T follicular helper cell (primary cell): ENCODE measurements at places on chromosomes 4 and X.
A peak's percentile ranks its signal among the peaks of the same experiment; 100 is the strongest.

- DNase-seq, result peak; percentile 30
These were observed at the start of gene ZDHHC15 for GRCh38 chrX:75522565-75523431. Gene ZDHHC15, minus strand, starts transcription at chrX:75523037. Its CDS starts 13 bp downstream, at chrX:75523024.

DNA sequence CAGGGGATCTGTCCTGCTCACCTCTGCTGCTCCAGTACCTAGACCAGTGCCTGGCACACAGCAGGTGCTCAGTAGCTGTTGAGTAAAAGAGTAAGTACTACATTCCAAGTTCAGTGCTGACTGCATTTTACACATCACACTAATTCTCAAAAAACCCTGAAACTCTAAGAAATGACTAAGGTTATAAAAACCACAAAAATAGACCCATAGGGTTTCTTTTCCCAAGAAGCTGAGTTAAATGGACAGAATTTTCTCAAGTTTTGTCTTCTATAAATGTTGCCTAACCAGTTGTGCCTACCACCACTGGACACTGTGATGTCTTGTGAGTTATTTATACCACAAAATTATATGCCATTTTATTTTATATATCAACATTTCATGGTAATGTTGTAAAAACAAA, 78.9 kb upstream of the RXFP1 start:
- DNase-seq, result no peak

DNA sequence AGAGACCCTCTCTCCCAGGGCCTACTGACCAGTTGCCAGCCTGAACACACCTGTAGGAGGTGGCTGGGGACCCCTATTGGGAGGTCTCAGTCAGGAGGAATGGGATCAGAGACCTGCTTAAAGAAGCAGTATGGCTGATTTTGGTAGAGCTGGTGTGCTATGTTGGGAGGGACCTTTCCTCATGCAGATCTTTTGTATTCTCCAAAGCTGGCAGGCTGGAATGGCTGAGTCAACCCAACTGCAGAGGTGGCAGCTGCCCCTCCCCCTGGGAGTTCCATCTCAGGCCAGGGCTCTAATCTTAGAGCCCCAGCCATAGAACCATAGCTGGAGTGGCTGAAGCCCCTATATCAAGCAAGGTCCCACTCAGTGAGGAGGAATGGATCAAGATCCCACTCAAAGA, 279.3 kb upstream of the BMP3 start:
- DNase-seq, result no peak

DNA sequence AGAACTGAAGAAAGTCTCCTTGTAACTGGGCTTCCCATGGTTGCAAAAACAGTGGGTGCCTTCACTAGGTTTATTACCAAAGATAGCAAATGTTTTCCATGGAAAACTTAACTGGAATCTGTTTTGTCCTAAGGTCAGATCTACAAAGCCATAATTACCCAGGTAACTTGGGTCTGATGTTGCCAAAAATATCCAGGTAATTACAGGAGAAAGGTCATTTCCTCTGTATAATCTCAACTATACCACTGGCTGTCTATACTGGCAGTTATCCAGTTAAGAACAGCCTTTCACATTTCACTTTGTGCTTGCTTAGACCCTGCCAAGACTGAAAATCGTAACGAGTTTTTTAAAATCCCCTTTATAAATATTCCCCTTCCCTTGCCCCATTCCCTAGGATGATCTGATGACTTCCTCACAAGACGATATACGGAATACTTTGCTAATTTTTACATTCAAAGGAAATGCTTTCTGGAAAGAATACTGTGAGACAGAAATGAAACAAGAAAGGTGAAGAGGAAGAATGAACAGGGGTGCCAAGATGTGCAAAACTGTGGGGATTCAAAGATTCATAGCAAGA, 105.5 kb downstream of the MAML3 start:
- DNase-seq, result no peak

DNA sequence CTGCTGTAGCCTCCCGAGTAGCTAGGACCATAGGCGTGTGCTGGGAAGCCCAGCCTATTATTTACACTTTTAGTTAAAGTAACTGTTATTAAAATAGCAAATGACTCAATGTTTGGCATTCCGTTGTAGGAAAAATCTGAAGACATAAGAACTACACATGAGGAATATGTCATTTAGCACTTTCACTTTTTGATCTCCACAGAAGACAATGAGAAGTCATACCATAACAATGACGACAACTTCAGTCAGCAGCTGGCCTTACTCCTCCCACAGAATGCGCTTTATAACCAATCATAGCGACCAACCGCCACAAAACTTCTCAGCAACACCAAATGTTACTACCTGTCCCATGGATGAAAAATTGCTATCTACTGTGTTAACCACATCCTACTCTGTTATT, 6.7 kb downstream of the GPR34 start:
- no peak for DNase-seq

DNA sequence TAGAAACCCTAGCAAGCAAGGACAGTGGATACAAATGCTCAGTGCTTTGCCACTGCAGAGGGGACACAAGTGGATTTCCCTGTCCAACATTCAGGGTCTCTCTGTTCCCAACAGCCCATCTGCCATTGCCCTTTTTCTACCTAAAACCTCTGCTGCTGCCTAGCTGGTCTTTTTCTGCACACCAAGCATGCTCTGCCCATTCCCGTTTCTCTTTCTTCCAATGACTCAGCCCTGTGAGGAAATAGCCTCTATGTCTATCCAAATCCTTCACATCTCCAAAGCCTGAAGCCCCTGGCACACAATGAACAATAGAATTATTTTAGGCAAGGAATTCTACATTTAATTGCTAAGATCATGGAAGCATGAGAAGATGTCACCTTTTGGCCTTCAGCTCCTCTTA, 5.7 kb upstream of the AMELX start:
- DNase-seq, result no peak

- DNase-seq, result no peak
These were observed 42.3 kb upstream of the SRD5A3 start for GRCh38 chr4:55303760-55304165.

DNA sequence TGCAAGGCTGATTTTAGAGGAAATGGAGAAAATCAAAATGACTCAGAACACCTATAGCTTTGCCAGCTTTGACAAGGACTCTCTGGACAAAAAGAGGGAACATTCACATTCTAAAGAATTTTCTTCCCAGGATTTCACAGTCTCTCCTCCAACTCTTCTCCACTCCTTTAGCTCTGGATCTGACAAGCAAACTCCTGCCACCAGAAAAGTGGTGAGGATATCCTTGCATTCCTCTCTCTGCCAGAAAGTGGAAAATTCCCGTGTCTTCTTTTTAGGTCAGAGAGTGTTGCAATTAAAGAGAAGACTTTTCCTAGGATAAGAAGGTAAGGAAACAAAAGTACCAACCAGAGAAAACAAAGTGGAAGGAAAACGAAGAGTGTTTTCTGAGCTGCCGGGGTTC, 16.1 kb upstream of the PDGFRA start:
- no peak for DNase-seq

GRCh38 chr4:82886147-82886942, 4.6 kb downstream of the SEC31A start:
- DNase-seq, result no peak

- DNase-seq, result no peak
These were observed 27.3 kb upstream of the RAPGEF2 start for GRCh38 chr4:159075531-159075932.

DNA sequence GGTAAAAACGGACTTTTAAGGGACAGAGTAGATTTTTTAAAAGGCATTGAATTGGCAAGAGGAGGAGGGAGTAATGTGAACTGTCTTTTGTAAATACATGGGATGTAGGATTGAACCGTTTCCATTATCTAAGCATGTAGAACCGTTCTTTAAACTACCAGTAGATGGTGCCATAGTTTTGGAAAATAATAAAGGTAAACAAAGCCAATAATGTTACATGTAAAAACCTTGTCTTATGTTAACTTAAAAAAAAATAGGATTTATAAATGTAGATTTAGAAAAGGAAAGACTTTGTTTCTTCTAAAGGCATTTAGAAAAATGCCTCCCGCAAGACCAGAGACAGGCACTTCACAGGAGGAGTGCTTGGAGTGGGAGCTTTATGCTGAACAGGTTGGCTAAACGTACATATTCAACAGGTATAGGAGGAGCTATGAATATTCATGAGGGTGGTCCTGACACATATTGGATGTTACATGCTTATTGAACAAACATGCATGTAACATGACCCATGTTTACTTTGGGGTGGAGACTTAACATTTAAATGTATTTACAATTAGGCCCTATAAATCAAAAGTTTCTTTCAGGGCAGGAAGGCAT, 45.5 kb upstream of the FAM241A start:
- no peak for DNase-seq

GRCh38 chr4:1469607-1470392, 63.6 kb upstream of the NKX1-1 start:
- no peak for DNase-seq

GRCh38 chr4:99878604-99879003, 15.6 kb downstream of the LAMTOR3 start:
- DNase-seq, result no peak

DNA sequence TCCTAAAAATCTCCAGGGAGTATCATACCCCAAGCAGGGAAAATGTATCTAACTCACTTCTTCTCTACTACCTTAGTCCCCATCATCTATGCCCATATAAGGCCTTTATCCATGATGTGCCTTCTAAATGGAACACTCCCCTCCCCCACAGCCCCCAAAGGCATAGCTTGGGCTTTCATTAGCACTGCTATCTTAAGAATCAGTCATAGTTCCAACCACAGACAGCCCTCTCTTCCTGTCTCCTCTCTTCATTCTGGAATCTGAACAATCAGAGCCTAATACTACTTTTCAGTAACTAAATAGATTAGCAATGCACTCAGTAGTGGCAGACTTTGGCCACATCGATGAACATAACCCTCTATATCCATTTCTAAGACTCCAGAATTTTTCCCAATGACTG, 313.2 kb upstream of the DKK2 start:
- no peak for DNase-seq

DNA sequence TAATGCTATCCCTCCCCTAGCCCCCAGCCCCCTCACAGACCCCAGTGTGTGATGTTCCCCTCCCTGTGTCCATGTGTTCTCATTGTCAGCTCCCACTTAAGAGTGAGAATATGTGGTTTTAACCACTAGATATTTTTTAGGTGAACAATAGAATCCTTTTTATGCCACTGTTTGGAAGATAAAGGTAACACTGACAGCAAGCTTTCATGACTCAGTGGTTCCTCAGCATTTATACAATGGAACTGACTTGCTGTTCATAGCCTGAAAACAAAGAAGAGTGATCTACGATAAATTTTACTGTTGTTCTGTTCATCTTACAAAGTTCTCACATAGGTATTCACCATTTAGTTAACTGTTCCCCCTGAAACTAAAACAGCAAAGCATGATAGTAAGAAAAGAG, 147.8 kb downstream of the ARHGAP10 start:
- DNase-seq, result no peak

- DNase-seq, result peak; percentile 36
These were observed 85.5 kb downstream of the STARD8 start for GRCh38 chrX:68732906-68733493.

- DNase-seq, result no peak
These were observed 39.2 kb upstream of the HS3ST1 start for GRCh38 chr4:11467931-11468330.

DNA sequence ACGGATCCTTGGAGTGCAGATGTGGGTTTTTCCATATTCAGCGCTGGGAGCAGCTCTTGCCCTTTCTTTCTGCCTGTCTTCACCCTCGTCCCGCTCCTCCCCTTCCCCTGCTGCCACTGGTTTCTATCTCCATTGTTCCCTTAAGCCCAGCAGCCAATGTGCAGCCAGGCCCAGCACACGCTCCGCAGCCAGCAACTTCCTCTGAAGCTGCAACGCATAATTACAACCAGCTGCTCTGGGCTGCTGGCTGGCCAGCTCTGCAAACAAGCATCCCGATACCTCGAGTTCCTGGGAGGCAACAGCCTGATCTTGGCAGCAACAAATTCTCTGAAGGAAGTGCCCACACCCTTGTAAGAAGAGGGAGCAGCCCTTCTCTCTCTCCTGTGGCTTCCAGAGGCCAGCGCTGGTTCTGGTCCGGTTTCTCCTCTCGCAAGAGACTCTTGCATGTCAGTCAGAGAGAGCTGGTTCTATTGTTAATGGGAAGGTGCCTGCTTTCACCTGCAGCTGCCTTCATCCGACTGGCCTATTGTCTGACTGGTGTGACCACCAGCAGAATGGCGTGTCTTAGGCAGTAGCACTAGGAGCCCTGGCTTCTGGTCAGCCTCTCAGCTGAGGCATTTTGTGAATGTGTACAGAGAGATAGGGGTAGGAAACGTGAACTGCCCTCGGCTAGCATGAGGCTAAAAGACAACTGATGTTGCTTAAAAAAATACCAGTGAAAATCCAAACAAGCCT, 83.8 kb upstream of the MAML3 start:
- DNase-seq, result no peak

GRCh38 chr4:57580710-57581599, 470.8 kb upstream of the IGFBP7 start:
- DNase-seq, result no peak

DNA sequence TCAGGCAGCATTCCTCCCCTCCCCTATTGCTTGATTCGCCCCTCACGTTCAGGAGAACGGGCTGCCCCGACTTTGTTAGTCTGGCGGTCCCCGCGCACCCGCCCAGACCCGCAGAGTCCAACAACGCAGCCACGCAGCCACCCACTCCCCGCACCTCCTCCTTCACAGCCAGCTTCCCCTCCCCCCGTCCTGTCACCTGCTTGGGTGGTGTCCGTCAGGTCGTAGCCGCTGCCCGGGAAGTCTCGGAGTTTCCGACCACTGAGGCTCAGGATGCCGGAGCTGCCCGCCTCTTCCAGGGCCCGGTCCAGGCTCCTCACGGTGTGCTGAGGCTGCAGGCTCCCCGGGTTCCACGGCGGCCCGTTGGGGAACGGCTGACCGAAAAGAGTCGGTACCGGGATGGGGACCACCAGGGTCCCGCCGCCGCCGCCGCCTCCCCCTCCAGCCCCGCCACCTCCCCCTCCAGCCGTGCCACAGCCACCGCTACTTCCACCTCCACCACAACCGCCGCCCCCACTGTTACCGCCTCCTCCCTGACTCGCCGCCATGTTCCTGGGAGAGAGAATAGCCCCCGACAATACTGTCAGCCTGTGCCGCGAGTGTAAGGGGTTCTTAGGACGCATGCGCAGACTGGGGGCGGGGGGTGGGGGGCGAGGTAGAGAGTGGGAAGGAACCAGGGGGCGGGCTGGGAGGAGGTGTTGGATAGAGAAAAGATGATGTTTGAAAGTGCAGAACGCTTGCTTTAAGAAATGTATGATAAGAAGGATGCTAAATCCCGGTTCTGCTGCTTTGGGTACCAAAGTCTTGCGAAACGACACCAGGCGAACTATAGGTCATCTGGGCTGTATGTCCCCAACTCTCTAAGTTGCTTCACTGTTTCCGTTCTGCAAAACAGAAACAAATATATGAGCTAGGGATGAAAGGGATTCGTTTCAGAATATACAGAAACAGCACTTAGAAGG, at the start of gene LRCH2:
TSS of gene LRCH2 (minus strand) at position 600 of the 959 bp plus-strand sequence. CDS start at position 545, 55 bp downstream.
- DNase-seq, result no peak

GRCh38 chr4:176638992-176639391, 153.7 kb downstream of the VEGFC start:
- DNase-seq, result no peak

- no peak for DNase-seq
These were observed 25.9 kb downstream of the MGAT4D start for GRCh38 chr4:140472156-140472555.
